ENCODE measurements at places on chromosomes 2 and 18. TPM values are rescaled to one million over a fixed set of nuclear protein-coding genes. Genes with fewer than 3 reads are reported as not detected.

Gene ANKRD36
- 9.5 TPM for total RNA-seq

DNA sequence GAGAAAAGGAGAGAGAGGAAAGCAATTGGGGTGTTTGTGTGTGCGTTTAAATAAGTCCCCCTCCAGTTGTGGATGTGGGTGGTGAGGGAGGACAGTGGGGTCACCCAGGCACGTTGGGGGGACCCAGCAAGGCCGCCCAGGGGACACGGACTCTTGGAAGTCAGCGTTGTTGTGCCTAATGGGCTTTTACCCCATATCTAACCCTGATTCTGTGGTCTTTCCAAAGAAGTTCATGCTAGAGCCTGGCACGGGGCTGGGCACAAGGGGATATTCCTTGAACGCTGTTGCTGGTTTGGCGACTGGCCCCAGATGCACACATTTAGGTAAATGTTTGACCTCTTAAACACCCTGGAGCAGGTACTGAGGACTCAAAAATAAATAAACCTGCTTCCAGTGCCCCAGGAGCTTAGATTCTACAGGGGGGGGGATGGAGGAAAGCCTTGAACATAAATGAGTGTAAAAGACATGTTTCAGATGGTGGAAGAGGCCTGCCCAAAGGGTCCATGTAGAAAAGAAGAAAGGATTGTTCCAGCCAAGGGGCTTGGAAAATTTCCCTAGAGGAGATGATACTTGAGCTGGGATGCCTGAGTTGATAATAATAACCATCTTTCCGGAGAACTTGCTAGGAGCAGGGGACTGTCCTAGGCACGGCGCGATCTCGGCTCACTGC lies 97.7 kb upstream of the SIX3 start:
- no peak for DNase-seq

Gene SCG2
- total RNA-seq = 81.7 TPM

DNA sequence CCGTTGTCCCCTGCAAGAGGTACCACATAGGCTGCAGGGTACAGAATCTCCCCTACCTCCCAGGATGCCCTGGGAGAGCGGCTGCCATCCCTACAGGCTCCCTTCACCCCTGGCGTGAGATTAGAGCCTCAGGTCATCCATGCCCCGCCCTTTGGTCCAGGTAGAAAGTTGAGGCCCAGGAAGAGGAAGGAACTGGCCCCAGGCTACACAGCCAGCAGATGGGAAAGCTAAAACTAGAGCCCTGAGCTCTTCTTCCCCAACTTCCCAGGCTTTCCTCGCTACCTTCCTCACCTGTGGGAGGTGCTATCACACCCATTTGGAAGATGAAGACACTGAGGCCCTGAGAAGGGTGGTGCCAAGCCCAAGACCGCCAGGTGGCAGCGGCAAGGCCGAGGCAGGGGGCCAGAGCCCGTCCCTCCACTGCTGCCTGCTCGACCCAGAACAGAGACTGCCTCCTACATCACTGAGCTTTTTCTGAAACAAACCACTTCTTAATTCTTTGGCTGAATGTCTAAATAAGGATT lies 25.8 kb downstream of the CIB4 start:
- no peak for DNase-seq

GRCh38 chr2:100244881-100245605 lies 77.3 kb downstream of the LONRF2 start:
- DNase-seq = no peak

- DNase-seq = no peak
These were observed 118.5 kb upstream of the ZFP36L2 start for GRCh38 chr2:43344868-43345373.

GRCh38 chr2:72128843-72129227 lies 18.8 kb downstream of the CYP26B1 start:
- no peak for DNase-seq

Gene CCDC74B
- 3.5 TPM for total RNA-seq

DNA sequence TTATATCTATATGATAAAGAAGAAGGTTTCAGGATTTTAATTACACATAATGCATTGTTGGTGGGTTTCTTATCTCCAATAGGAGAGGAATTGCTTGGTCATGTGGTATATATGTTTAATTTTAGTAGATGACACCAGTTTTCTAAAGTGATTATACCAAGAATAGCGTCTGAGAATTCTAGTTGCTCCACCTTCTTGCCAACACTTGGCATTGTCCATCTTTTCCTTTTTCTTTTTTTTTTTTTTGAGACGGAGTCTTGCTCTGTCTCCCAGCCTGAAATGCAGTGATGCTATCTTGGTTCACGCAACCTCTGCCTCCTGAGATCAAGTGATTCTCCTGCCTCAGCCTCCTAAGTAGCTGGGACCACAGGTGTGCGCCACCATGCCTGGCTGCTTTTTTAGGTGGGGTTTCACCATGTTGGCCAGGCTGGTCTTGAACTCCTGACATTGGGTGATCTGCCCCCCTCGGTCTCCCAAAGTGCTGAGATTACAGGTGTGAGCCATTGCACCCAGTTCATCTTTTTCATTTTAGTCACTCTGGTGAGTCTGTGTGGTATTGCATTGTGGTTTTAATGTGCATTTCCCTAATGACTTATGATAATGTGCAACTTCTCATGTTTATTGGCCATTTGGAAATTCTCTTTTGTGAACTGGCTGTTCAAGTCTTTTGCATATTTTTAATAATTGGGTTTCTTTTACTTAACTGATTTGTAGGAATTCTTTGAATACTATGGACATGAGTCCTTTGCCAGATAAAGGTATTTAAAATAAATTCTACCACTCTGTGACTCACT lies 37.3 kb upstream of the ZNF512 start:
- DNase-seq = no peak

DNA sequence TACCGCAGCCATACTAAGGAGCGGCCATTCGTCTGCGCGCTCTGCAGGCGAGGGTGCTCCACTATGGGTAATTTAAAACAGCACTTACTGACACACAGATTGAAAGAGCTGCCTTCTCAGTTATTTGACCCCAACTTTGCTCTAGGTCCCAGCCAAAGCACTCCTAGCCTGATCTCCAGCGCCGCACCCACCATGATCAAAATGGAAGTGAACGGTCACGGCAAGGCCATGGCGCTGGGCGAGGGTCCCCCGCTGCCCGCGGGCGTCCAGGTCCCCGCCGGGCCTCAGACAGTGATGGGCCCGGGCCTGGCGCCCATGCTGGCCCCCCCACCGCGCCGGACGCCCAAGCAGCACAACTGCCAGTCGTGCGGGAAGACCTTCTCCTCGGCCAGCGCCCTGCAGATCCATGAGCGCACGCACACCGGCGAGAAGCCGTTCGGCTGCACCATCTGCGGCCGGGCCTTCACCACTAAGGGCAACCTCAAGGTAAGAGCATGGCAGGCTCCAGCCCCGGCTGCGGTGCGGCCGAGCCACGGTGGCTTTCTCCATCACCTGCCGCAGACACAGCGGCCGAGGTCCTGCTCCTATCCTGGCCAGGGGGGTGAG lies 15.5 kb downstream of the SALL3 start:
- DNase-seq = no peak

Gene ANKRD30BL
- total RNA-seq = not detected

DNA sequence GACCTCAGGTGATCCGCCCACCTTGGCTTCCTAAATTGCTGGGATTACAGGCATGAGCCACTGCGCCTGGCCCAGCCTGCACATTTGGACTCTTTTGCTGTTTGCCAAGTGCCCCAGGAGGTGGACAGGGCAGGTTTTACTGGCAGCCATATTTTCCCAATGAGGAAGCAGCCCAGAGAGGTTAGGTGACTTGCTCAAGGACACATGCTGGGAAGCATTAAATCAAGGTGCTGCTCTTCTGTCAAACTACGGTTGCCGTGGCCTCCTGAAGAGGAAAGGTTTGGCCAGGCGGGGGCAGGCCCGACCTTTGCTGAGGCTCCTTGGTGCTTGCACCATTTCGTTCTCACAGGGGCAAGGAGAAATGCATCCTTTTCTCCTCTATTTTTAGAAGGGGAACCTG lies 44.0 kb downstream of the DNMT3A start:
- DNase-seq = no peak

GRCh38 chr2:40455661-40456060 lies 3.8 kb upstream of the SLC8A1 start:
- DNase-seq = no peak

DNA sequence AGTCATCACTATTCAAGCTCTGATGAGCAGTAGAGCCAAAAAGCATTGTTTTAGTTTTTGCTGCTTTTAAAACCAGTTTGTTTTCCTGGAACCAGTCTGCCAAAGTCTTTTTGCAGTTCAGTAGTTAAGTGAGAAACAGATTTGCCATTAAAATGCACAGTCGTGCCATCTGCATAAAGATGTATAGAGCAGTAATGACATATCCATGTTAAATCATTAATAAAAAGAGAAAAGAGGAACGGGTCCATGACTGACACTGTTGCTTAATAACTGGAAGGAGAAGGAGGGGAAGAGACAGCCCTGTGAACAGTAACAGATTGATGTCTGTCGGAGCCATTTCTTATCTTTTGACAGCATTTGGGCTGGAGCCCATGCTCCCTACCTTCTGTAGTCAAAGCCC lies 704.6 kb downstream of the SATB2 start:
- DNase-seq = no peak

GRCh38 chr2:200613692-200614091 lies 27.9 kb downstream of the AOX1 start:
- no peak for DNase-seq

Gene FBLN7
- 14.7 TPM for total RNA-seq

DNA sequence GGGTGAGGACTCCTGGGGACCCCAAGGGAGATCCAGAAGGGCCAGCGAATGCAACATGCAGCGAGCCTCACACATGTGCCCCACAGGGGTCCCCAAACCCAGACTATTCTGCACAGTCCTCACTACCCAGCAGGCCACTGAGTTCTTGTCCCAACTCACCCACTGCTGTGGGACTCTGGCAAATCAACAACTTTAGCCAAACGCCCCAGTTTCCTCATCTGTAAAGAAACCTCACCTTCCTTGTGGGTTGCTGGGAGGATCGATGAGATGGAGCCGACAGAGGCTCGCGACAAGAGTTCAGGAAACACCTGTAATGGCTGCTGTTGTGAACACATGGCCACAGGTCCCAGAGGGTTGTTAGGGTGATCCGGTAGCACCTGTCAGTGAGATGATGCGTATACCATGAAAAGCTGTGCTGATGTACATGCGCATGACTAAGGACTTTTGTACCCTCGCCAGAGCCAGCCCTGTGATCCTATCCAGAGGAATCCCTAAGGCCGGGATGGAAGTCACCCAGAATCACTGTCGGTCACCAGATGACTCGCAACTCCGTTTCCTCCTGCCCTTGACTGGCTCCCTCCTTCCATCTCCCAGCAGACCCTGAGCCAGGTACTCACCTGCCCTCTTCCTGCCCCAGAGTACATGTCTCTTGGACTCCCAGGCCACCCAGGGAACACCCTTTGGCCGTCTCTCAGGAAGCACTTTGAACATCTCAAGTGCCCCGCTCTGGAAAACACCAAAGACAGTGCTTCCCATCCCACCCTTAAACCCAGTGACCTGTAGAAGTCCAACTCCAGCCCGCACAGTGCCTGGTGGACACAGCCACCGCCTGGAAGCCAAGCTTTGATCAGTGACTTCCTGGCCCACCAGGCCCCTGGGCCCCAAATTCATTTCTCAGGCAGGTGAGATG lies 103.3 kb upstream of the ID2 start:
- no peak for DNase-seq

Gene LRP2
- 0.10 TPM for total RNA-seq

DNA sequence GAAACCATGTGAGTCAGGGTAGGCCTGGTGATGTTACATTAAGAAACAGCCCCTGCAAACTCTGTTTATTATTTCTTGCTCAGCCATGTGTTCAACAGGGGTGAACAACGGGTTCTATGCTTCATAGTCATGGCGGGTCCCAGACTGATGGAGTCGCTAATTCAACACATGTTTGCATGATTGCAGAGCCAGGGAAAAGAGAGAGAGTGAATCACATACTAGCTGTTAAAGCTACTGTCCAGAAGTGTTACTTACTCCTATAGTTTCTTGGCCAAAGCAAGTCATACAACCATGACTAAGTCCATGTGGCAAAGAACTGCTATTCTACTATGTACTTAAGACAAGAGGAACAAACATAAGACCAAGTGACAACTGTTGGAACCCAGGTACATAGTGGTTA lies 241.2 kb upstream of the SKOR2 start:
- no peak for DNase-seq

Data from myocyte (in vitro differentiated cells).